ENCODE measurements at places on chromosomes 6 and 20.

- no peak for DNase-seq
Measured at GRCh38 chr6:14088600-14089192, 28.9 kb upstream of the CD83 start.

- DNase-seq: no peak
Measured at GRCh38 chr6:63263444-63263843, 52.2 kb downstream of the FKBP1C start.

DNA sequence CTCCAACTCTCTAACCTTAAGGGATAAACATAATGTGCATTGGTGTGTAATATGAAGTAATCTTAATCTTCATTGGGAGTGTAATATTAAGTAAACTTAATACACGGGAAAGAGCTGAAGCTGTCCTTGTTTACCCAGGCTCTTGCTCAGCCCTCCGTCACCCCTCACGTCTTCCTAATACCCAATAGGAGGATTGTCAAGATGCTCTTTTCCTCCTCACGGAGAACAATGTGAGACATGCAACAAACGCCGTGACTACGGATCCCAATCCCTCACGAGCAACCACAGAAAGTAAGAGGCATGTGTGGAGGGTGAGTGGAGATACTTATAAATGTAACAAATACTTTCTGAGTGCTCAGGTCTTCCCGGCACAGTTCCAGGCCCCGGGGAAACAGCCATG is 11.0 kb downstream of the KIF16B start:
- DNase-seq: no peak

DNA sequence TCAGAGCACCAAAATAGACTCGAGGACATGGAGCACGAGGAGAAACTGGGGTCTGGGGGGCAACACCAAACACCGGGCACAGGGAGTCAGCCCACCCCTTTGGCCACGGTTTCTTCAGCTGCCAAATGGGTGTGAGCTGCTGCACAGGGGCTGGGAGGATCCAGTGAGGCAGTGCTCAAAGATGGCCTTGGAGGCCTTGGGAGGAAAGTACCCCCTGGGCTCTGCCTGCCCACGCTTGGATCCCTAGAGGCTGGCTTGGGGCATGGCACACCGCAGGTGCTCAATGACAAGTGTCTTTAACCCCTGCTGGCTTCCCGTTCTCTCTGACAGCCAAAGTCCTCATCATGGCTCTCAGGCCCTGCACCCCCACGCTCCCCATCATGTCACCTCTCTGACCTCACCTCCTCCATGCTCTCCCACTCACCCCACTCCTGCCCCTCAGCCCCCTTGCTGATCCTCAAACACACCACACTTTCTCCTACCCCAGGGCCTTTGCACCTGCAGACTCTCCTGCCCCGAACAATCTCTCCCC is 190.3 kb downstream of the ANKRD60 start:
- no peak for DNase-seq

DNA sequence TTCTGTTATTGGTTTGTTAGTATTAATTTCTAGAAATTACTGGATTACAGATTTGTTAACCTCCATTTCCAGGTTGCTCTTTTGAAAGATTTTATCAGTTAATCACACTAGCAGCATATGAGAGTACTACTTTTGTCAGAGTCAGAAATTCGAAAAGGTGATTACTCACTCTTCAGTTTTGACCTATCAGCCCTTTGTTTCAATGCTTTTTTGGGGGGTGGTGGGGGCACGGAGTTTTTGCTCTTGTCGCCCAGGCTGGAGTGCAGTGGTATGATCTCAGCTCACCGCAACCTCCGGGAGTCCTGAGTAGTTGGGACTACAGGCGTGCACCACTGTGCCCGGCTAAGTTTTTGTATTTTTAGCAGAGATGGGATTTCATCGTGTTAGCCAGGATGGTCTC is 149.2 kb downstream of the JARID2 start:
- DNase-seq: peak; percentile 61
